AML-193 (cell line): ENCODE measurements at places on chromosomes 16 and 17.

- no peak for DNase-seq
Measured at GRCh38 chr16:67179421-67180080, 4.2 kb downstream of the MATCAP1 start.

DNA sequence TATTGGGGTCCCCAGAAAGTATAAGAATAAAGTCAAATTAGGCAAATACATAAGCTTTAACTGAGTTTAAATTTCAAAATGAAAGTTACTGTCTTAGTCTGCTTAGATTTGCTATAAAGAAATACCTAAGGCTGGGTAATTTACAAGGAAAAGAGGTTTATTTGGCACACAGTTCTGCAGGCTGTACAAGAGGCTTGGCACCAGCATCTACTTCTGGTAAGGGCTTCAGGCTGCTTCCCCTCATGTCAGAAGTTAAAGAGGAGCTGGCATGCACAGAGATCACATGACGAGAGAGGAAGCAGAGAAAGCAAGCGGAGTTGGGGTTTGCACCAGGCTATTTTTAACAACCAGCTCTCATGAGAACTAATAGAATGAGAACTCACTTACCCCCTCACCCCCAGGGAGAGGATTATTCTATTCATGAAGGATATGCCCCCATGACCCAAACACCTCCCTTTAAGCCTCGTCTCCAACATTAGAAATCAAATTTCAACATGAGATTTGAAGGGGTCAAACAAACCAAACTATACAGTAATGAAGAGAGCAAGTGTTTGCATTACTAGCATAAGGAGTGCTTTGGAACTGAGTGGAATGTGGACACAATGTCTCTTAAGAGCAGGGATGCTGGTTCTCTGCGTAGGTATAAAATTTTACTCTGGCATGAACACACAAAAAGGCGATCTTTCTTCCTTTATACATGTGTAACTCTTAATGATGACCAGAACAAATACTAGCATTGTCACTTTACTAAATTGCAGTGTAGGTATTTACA lies 292.8 kb upstream of the PMFBP1 start:
- no peak for DNase-seq

DNA sequence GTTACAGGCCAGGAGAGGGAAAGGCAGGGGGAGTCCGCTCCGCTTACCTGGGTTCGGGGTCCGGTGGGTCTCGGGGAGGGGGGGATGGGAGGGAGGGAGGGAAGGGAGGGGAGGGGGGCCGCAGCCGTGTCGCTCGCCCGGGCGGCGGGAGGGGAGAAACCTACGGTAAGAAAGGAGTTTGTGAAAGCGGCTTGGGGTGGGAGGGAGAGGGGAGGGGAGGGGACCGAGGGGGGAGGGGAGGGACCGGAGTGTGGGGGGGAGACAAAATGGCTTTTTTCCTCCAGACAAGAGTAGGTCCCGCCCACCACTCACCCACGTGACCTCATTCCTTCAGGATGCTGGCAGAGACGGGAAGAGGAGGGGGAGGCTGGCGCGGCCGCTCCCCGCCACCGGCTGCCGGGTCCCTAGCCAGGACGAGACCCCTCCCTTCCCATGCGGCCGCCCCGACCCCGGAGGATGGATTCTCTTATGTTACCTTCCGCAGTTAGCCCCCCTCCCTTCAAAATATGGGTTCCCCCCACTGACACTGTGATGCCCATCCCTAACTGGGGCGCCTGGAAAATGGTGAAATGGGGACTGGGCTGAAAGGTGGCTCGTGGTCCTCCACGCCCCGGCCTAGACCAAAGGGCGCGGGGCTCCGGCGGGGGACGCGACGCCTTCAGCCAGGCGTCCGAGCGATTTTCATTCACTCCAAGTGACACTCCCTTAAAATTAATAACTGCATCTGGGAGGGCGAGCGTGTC lies at the start of gene PCGF2:
Gene PCGF2 (minus strand): TSS at position 188 of the 743 bp plus-strand sequence. CDS start 7,934 bp downstream, outside the sequence.
- DNase-seq = no peak

DNA sequence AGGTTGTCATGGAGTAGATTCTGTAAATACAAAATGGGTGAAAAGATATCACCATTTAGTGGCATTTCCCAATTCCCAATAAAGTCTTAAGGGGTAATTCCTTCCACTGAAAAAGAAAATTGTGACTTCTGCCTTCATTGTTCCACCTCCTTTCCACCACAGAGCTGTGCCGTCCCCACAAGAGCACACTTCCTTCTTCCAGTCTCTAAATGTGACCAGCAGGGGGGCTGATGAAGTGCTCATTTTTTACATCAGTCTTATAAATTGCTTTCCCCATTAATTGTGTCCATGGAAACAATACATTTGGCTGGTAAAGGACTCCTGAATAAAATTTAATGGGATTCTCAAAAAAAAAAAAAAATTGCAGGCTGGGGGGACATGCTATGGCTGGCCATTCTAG lies 260.8 kb upstream of the PSMD7 start:
- DNase-seq = peak; percentile 15

DNA sequence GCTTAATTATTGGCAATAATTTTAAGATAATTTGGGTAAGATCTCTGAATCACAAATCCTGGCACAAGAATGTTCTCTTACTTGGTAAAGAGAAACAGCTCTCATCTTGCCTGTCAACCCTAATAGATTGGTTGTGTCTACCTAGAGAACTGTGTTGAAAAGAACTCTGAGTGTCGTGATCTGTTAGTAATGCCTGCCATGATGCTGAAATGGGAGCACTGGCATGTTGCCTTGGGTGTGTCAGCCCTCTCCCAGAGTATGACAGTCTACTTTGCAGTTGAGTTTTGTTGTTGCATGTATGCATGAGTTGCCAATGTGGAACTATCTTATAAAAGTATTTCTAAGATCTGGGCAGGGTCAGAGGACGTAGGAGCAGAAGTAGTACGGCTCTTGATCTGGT lies 221.4 kb downstream of the MAF start:
- no peak for DNase-seq
